HEK293T (cell line): ENCODE measurements at places on chromosomes 2 and 18.

GRCh38 chr2:161355106-161355505 is 46.9 kb downstream of the PSMD14 start:
- DNase-seq = no peak

- no peak for DNase-seq
Observed at GRCh38 chr2:229350117-229350805, 79.2 kb upstream of the PID1 start.

DNA sequence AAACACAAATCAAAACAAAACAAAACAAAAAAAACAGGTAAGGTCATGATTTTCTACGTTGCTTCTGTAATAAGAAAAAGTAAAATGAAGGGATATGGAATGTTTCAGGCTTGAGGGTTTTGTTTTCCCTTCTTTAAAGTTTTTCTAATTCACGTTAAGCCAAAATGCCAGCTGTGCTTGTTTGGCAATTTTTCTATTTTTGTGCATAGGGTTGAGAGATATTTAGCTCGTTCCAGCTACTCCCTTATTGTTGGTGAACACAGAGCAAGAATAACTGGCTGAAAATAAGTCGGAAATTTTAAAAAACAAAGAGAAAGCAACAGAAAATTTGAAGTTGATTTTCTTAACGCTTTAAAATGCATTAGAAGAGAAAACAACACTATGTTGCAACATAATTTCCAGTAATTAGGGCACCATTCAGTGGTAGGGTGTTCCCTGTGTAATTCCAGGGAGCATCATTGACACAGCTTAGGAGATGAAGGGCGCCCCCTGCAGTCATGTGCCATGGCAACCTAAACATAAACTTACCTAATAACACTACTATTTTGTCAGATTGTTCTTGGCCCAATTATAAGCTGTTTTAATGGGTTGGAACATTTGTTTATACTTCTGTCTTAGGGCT is 99.5 kb downstream of the DTNA start:
- peak; percentile 71 for DNase-seq

DNA sequence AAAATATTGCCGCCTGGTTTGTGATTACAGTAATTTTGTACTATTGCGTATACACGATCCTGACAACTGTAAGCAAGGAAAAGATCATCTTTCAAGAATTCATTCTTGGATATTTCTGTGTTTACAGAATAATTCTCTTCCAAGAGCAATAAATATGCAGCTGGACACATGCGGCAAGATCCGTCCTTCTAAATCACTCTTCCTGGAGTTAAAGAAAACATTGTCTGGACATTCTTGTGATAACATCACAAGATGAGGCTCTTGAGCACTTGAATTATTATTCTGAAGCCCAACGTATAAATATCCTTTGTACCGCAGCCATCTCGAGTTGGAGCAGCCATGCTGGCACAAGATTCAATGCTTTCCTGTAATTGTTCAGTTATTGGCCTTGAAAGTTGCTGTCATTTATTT is 9.9 kb downstream of the FHL2 start:
- no peak for DNase-seq

- DNase-seq = no peak
Observed at GRCh38 chr2:159907909-159908308, 109.9 kb upstream of the CD302 start.

DNA sequence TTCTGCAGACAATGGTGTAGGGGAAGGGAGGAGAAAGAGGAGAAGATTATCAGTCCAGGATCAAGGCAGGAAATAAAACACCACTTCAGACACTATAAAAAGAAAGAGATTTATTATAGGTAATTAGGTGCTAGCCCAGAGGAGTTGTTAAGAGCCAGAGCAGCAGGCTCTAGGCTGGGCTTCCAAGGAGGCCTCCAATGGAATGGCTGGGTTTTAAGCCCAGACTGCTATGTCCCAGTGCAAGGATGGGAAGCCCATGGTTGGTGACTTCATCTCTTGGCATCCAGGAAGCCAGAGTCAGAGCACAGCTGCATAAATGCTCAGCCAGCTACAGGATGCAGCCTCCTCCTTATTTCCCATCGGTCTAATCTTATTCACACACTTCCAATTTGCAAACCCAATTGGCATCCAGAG is 95.6 kb downstream of the LAMA3 start:
- peak; percentile 30 for DNase-seq

DNA sequence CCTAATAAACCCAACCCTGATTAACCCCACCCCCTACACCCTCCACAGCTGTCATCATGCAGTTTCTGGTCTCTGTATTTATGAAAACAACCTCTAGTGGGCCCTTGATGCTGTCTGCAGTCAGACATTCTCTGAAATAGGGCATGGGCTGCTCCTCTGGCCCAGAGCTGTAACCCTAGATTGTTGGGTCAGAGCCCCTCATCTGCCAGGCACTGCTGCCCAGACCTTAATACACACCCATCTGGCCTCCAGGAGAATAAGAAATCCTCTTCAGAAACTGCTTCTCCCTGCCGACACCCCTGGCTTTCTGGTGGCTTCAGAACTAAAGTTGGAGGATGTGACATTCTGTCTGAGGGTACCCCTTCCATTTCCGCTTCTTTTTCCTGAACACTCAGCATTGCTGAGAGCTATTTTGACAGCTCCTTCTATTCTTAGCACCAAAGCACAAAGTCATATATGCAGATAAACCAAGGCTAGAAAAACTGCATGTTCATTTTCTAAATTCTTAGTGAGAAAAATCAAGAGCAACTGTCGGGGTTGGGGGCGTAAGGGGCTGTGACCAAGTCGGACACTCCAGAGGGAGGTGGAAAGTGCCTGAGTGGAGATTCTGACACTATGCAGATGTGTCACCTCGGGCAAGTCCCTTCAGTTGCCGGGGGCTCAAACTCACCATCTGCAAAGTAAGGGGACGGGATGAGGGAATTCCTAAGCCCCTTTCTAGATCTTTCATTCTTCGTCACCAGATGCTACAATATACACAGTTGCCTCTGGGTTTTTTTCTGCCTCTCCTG is 28.7 kb downstream of the SRSF7 start:
- no peak for DNase-seq

- peak; percentile 78 for DNase-seq
Observed at GRCh38 chr18:31610286-31611205, 18.9 kb downstream of the TTR start.

- DNase-seq = no peak
Observed at GRCh38 chr2:105394951-105395611, 3.8 kb downstream of the FHL2 start.

DNA sequence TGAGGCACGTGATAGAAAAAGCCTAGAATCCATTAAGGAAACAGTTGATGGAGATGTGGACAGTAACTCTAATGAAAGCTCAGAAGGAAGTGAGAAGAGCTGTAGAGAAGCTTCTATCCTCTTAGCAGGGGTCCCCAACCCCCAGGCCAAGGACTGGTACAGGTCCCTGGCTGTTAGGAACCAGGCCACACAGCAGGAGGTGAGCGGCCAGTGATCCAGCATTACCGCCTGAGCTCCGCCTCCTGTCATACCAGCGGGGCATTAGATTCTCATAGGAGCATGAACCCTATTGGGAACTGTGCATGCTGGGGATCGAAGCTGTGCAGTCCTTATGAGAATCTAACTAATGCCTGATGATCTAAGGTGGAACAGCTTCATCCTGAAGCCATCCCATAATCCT is 8.7 kb upstream of the IMP4 start:
- DNase-seq = no peak

DNA sequence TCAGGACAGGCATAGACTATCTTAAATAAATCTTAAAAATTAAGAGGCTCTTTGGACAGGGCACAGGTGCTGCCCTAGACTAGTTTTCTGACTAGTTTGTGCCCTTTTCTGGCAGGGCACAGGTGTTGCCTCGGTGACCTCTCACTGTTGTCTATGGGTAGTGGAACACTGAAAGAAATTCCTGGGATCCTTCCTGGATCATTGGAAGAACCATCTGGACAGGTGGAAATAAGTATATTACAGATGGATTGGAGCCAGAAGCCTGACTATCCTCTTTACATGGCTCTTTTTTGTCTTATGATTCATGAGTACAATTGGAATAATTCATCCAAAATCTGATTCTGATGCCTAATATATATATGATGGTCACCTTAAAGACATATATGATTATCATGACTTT is 286.6 kb downstream of the RIT2 start:
- DNase-seq = no peak

DNA sequence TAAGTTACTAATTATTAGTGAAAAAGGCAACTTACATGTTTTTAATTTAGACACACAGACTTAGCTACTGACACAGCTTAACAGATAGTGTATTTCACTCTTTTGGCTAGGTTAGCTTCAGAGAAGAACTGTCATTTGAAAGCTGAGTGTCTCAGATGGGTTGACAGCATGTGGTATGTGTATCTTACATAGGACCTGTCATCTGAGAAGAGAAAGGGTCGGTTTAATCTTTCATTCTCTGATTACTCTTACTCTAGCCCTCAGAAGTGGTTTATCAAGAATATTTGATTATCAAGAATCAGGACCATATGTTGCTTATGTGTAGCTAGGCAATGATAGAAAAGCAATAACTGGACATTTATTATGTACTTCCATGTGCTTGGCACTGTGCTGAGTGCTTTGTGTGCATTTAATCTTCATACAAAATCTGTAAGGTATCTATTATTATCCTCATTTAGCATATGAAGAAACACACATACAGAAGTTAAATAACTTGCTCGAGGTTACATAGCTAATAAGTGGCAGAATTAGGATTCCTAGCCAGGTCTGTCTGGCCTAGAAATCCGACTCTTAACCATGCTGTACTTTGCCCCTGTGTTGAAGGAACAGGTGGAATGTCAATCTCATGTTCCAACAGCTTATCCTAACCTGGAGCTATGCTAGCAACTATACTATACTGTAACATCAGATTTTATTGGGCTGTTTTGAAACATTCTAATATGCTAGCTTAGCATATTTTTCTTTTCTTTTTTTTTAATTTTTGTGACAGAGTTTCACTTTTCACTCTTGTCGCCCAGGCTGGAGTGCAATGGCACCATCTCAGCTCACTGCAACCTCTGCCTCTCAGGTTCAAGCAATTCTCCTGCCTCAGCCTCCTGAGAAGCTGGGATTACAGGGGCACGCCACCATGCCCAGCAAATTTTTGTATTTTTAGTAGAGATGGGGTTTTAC is 28.4 kb downstream of the CFLAR start:
- DNase-seq = no peak

- no peak for DNase-seq
Observed at GRCh38 chr2:97669448-97669847, at the start of gene C2orf92. C2orf92 (plus strand) TSS chr2:97669713; CDS start chr2:97669789, 76 bp downstream.

DNA sequence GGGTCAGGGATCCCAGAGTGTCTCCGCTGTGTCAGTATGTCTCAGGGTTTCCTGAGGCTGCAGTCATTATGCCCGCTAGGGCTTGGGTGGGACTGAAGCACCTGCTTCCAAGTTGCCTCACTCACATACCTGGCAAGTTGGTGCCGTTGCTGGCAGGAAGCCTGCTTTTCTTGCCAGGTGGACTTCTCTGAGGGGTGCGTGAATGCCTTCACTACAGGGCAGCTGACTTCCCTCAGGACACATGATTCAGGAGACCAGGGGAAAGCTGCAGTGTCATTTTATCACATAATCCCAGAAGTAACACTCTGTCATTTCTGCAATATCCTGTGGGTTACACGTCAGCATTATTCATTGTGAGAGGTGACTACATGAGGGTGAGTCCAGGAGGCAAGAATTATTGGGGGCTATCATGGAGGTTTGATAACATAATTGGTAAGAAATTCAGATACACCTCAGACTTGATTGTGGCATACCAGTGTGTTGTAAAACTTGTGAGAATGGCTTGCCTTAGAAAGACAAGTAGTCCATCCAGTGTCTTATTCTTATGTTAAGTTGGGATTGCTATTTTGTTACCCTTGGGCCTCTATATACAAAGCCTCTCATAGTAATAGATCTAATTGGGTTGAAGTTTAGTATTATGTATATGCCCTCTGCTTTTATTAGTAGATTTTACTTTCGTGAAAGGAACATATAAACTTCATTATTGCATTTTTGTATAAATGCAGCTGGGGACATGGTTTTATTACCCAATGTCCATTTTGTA is 44.1 kb downstream of the NEDD4L start:
- no peak for DNase-seq

DNA sequence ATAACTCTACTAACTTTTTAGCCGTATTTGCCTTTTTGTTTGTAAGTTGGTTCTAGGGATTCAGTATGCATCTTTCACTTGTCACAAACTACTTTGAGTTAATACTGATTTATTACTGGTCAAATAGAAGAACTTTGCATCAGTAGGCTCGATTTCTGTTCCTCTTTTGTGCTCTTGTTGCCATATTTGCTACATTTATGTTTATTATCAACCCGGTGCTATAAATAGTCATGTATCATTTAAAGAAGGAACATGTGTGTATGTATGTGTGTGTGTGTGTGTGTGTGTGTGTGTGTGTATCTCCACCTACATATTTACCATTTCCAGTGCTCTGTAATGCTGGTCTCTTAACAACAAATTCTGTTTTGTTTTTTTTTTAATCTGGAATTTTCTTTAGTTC is 79.6 kb upstream of the B3GNT7 start:
- DNase-seq = no peak

GRCh38 chr2:206611191-206611590 is 31.1 kb upstream of the FAM237A start:
- no peak for DNase-seq

- no peak for DNase-seq
Observed at GRCh38 chr2:207164006-207164831, 1.5 kb downstream of the KLF7 start.

DNA sequence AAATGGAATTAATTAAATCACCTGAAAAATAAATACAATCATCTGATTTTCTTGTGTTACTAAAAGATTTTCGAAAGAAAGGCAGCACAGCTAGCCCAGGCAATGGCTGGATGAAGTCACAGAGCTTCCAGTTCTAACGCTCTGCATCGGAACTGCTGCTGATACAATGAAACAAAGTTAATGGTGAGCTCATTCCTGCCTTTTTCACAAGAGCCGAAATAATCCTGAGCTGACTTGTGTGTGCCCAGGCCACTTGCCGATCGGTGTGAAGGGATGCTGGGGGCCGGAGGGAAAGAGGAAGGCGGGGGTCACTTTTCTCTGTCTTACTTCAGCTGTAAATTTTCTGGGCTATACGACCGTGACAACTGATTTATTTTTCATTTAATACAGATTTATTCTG is 149.5 kb downstream of the INO80D start:
- no peak for DNase-seq

DNA sequence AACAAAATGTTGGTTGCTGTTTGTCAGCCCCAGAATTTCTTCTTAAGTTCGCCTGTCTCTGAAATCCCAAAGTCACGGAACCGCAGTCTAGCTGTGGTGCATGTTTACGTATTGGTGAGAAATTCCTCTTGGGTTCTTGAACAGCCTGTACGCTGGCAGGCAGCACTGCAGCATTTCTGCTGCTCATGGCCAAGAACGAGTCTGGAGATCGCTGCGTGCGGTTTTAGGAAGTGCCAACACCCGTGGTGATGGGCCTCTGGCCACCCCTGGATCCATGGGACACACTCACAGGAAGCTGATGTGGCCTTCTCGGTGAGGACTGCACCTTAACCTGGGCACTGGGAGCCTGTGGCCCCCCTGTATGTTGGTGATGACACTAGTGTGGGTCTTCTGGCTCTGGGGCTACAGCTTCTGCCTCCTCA is 23.7 kb downstream of the ASB1 start:
- DNase-seq = no peak

DNA sequence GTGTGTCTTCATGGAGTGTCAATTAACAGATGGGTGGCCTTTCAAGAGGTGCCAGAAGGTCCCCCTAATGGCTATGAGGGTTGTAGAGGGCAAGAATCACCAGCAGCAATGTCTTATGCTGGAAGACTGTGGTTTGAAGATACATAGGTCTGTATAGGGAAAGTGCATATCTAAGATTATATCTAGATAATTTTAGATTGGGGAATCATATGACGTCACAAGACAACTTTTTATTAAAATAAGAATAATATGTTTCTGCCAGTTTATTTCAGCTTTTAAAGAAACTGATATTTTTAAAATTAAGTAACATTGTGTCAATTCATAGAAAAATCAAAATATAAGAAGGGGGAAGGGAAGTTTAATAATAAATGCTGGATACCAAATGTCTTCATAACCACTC is 162.3 kb downstream of the TTN start:
- no peak for DNase-seq
